ENCODE measurements at places on chromosomes 2 and 18. TPM values are rescaled to one million over a fixed set of nuclear protein-coding genes. Genes with fewer than 3 reads are reported as not detected.

HOXD12 gene
- total RNA-seq: not detected

BCL2 gene
- total RNA-seq: 4.6 TPM

LBX2 gene
- total RNA-seq: 0.78 TPM

MOCOS gene
- 0.59 TPM for total RNA-seq

ALPP gene
- total RNA-seq: not detected

ACTG2 gene
- total RNA-seq: 1.4 TPM

CPO gene
- total RNA-seq: 0.31 TPM

NPPC gene
- total RNA-seq: 2.1 TPM

IL36B gene
- not detected for total RNA-seq

LYPD6 gene
- total RNA-seq: 0.46 TPM

EMILIN1 gene
- total RNA-seq: 44.2 TPM

DNA sequence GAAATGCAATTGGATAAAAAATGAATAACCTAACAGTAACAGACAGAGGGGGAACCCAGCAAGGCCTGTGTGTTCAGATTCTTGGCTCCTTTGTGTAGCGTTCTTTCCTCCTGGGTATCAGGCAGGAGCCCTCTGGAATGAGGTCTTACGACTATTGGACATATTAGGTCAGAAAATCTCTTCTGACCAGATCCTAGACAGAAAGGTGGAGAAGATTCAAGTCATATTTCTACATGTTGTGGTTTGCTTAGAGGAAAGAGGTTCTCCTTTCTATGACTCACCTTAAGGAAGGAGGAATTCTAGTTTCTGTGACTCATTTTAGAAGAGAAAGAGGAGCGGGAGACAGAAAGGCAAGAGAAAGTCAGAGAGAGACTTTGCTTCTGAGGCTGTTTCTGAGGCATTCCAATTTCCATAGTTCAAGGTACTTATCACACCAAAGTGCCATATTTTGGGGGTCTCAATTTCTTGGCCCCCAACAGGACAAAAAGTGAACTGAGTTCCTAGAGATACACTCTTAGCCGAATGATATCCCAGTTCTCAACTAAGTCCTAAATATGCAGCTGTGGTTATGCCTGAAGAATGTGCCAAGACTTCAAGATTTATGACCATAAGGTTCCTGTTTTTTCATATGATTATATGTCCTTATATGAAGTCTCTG lies 618.6 kb downstream of the ZEB2 start:
- DNase-seq: no peak

GRCh38 chr18:23992089-23992940 lies 22.2 kb upstream of the TTC39C start:
- DNase-seq: no peak

DNA sequence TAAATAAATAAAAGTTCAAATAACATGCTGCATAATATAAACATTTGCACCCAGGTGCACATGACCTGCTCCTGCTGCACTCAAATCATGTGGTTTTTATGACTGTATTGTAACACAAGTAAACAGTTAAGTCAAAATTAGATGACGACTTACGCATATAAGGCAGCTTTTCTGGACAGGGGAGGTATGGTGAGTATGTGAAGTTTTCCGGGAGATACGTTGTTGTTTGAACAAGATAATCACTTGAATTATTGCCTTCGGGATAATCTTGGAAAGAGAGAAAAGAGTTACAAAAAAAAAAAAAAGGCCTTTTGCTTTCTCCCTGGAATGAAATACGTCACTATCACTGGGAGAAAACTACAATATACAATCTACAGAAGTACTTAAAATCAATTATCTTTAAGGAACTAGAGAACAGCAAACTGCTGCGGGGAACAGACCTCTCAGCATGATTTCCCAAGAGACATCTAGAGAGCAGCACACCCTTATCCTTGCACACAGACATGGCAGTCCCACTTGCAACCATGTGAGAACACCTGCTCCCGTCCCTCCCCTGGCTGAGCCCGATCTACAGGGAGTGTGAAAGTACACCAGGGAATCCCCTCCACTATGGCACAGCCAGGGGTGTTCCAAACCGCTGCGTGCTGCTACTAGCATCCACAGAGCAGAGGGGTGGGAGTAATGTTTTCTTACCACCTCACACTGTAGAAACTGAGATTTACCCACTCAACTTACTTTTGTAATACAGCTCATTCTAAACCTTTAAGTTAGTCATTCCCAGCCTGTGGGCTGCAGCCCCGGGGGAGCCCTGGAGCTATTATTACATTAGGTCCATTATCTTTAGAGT lies 26.3 kb downstream of the B4GALT6 start:
- no peak for DNase-seq

DNA sequence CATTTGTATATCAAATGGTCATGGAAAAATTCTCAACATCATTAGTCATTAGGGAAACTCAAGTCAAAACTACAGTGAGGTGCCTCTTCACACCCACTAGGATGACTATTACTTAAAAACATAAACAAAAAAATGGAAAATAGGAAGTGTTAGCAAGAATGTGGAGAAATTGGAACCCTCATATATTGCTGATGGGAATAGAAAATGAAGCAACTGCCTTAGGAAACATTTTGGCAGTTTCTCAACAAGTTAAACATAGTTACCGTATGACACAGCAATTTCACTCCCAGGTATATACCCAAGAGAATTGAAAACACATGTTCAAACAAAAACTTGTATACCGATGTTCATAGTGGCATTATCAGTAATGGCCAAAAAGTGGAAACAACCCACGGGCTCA lies 18.1 kb upstream of the CYP26B1 start:
- DNase-seq: no peak

- DNase-seq: no peak
These were observed 145.1 kb upstream of the RMP24 start for GRCh38 chr18:35827275-35827902.

DNA sequence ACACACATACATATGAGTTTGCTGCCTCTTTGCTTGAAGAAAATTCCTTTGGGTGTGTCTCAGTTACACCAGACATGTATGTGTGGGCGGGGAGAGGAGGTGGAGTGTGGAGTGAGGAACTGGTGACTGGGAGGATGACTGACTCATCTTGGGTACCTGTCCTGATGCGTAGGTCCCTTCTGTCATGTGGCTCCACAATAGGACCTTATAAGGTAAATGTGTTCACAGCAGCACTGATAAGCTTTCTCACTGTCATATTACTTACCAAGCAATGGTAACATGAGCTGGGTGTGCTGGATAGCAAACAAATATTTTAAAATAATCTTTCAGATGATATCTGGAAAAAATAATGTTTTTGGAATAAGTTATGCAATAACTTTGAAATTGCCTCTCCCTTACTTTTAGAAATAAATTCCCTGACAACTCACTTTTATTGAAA lies 45.1 kb downstream of the SLC9A2 start:
- DNase-seq: no peak

- DNase-seq: no peak
These were observed 203.0 kb upstream of the PID1 start for GRCh38 chr2:229474125-229474524.

DNA sequence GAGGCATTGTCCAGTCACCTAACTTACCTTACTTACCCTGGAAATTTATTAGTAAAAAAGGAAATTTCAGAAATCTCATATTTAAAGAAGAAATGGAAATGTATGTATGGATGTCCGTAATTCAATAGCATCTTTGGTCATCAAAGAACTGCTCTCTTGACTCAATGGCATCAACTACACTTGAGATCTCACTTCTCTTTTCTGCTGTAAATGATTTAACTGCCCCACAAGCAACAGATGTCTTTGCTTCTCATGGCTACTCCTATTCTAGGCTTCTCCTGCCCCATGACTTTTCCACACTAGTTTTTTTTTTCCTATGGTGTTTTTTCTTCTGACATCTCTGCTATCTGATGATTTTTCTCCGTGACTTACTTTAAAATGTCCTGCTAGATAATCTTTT lies 34.0 kb upstream of the ERMN start:
- DNase-seq: no peak

DNA sequence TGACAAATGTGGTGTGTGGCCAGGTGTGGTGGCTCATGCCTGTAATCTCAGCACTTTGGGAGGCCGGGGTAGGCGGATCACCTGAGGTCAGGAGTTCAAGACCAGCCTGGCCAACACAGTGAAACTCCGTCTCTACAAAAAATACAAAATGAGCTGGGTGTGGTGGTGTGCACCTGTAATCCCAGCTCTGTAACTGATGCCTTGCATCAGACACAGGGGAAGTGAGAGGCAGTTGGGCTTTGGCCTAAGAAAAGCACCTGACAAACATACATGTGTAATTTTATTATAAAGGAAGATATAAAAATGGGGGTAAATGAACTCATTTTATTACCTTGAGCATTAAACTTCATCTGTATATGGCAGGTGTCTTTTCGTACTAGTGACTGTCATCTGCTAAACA lies 66.7 kb upstream of the FAM136A start:
- DNase-seq: no peak

GRCh38 chr2:120330946-120331822 lies 14.8 kb upstream of the INHBB start:
- DNase-seq: no peak

- DNase-seq: no peak
These were observed 21.2 kb downstream of the PTRHD1 start for GRCh38 chr2:24771764-24772586.

GRCh38 chr2:3214806-3215404 lies 162.7 kb downstream of the EIPR1 start:
- DNase-seq: no peak

DNA sequence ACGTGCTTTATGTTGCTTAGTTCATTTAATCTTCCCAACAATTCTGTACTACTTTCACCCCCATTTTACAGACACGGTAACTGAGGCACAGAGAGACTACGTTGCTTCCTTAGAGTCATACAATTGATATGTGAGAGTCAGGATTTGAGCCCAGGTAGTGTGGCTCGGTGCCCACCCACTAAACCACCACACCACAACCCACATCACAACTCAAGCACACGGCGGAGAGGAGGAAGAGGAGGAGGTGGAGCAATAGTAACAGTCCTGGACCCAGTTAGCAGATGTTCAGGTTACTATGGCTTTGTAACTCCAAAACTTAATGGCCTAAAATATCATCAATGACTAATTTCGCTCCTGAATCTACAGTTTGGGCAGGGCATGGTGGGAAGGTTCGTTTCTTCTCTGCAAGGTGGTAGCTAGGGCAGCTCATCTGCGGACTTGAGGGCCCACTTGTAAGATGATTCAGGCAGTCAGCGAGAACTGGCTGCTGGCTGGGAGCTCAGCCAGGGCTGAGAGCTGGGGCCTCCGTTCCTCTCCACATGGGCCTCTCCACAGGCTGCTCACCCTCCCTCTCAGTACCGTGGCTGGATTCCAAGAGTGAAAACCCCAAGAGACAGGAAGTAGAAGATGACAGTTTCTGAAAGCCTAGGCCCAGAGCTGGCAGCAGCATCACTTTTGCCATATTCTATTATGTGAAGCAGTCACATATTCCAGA lies 167.1 kb downstream of the ZFP36L2 start:
- DNase-seq: peak; percentile 85

DNA sequence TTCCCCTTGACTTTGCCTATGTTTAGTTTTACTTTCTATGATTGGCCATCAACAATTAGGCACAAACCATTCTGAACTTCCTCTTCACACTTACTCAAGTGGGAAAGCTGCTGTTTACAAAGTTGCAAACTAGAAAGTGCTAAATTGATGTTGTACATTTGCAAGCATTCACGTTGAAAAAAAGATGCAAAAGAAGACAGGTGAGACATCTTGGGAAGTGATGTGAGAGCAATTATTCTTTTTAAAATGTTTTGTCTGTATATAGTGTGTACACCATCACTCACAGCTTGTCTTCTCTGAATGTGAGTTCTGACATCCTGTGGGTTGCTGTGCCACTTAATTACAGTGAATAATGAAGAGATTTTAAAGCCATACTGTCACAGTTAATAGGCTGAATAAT lies 874.1 kb upstream of the LRATD1 start:
- no peak for DNase-seq

- no peak for DNase-seq
These were observed 46.6 kb upstream of the AMMECR1L start for GRCh38 chr2:127932199-127932876.

- no peak for DNase-seq
These were observed 259.9 kb upstream of the MYT1L start for GRCh38 chr2:2590841-2591541.

GRCh38 chr2:106972782-106973181 lies 86.8 kb upstream of the ST6GAL2 start:
- no peak for DNase-seq

GRCh38 chr2:173906626-173907025 lies 58.5 kb downstream of the SP3 start:
- no peak for DNase-seq

DNA sequence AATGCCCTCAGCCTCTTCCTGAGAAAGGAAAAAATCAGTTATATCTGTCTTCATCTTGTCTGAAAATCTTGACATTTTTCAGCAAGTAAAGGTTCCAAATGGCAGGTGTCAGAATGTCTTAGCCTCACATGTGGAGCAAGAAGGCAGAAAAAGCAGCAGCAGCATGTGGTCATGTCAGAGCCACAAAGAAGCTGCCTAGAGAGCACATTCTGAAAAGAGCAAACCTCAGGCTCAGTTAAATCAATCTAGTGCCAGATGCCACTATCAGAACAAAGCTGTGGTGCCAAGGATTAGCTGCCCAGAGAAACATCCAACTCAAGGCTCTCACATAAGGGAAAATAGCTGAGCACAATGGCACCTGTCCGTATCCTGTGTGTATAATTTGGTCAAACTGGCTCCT lies 105.9 kb downstream of the SRBD1 start:
- DNase-seq: no peak

Measured in right cardiac atrium (tissue), 5 donors.